HT1080 (cell line): ENCODE measurements at places on chromosomes 11 and 22. TPM values are rescaled to one million over a fixed set of nuclear protein-coding genes. Genes with fewer than 3 reads are reported as not detected.

IGLL1 gene
- total RNA-seq: not detected in 2 replicates

TUBA8 gene
- 0.06 and 0.17 TPM in 2 replicates for total RNA-seq

USH1C gene
- total RNA-seq: not detected in 2 replicates

OR51E2 gene
- not detected in 2 replicates for total RNA-seq

OR8A1 gene
- not detected in 2 replicates for total RNA-seq

FAT3 gene
- 0.20 and 0.27 TPM in 2 replicates for total RNA-seq

AGBL2 gene
- 0.08 and 0.13 TPM in 2 replicates for total RNA-seq

KCTD14 gene
- 15.0 and 20.1 TPM in 2 replicates for total RNA-seq

CLNS1A gene
- 328 and 387 TPM in 2 replicates for total RNA-seq

OR2AT4 gene
- 0.07 TPM in 1 of 2 replicates, not detected in the other for total RNA-seq

OSM gene
- not detected in 2 replicates for total RNA-seq

SULT4A1 gene
- total RNA-seq: 0.26 and 0.33 TPM in 2 replicates

SLCO2B1 gene
- total RNA-seq: not detected in 2 replicates

MARK2 gene
- total RNA-seq: 18.2 and 39.9 TPM in 2 replicates

C22orf15 gene
- 1.1 TPM in 1 of 2 replicates, not detected in the other for total RNA-seq

VSIG10L2 gene
- not detected in 2 replicates for total RNA-seq

NXPE2 gene
- not detected in 2 replicates for total RNA-seq

PLAAT5 gene
- not detected in 2 replicates for total RNA-seq

UPK3A gene
- not detected in 2 replicates for total RNA-seq

GGT5 gene
- not detected in 2 replicates for total RNA-seq

A4GALT gene
- total RNA-seq: 6.9 and 7.3 TPM in 2 replicates

CREB3L1 gene
- 3.3 and 5.1 TPM in 2 replicates for total RNA-seq

GAB4 gene
- 0.16 TPM in 1 of 2 replicates, not detected in the other for total RNA-seq

SERPING1 gene
- not detected in 2 replicates for total RNA-seq

MMP8 gene
- 0.10 and 0.37 TPM in 2 replicates for total RNA-seq

C11orf97 gene
- not detected in 2 replicates for total RNA-seq

KCNK4 gene
- not detected in 2 replicates for total RNA-seq

SCGB2A2 gene
- not detected in 2 replicates for total RNA-seq

MPPED1 gene
- total RNA-seq: not detected in 2 replicates

NAALAD2 gene
- 0.73 and 1.3 TPM in 2 replicates for total RNA-seq

KCNJ5 gene
- not detected in 2 replicates for total RNA-seq

CLCF1 gene
- 7.5 and 9.3 TPM in 2 replicates for total RNA-seq

PDGFB gene
- 0.06 TPM in 1 of 2 replicates, not detected in the other for total RNA-seq

ALDH3B1 gene
- total RNA-seq: 15.5 and 19.0 TPM in 2 replicates

SLC35E4 gene
- 34.7 and 40.0 TPM in 2 replicates for total RNA-seq

CHST1 gene
- 2.4 and 2.9 TPM in 2 replicates for total RNA-seq

ANAPC15 gene
- 70.7 and 81.5 TPM in 2 replicates for total RNA-seq

BUD13 gene
- 22.9 and 27.9 TPM in 2 replicates for total RNA-seq

CBLIF gene
- not detected in 2 replicates for total RNA-seq

TNNT3 gene
- total RNA-seq: not detected in 2 replicates
